ENCODE measurements at places on chromosomes 3 and 15.

DNA sequence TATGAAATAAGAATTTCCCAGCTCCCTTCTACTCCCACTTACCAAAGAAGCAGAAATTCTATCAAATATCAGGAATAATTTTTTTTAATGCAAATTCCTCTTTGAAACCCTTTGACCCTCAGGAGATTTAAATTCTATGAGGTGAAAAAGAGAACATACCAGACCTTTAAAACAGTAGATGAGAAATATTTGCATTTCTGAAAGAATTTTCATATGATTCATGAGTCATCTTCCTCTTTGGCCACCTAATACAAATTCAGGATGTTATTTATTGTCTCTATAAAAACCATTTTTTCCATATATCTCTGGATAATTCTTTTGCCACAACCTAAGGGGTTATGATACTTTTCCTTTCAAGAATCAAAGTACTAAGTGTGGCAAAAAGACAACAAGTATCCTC is 67.3 kb upstream of the ST3GAL6 start:
- no peak for DNase-seq

GRCh38 chr15:57297163-57297593 is 79.1 kb upstream of the CGNL1 start:
- no peak for DNase-seq

- no peak for DNase-seq
These were observed 188.3 kb upstream of the CTDSPL start for GRCh38 chr3:37673401-37673800.

GRCh38 chr3:167718582-167718981 is 16.1 kb downstream of the PDCD10 start:
- DNase-seq: no peak

- DNase-seq: no peak
These were observed 11.2 kb downstream of the C3orf52 start for GRCh38 chr3:112097378-112097777.

DNA sequence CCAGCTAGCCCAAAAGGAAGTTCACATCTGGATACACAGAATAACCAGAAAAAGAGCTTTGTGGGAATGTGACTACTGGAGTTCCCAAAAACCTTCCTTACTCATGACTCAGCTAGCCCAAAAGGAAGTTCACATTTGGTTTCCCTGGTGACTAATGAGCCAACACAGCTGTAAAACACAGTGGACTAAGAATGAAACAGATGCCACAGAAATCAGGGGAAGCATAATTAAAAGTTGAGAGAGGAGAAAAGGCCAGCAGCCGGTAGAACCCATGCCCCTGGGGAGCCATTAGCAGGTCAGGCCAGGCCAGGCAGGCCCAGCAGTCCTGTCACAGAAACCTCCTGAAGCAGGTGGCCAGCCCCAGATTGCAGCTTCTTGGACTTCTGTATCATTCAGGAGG is 130.3 kb downstream of the GHSR start:
- DNase-seq: no peak

- DNase-seq: no peak
These were observed 2.8 kb downstream of the NUP210 start for GRCh38 chr3:13417166-13417947.

- DNase-seq: no peak
These were observed 293.0 kb upstream of the ATP11B start for GRCh38 chr3:182500289-182500688.

GRCh38 chr3:72489901-72490300 is 358.3 kb downstream of the SHQ1 start:
- no peak for DNase-seq

GRCh38 chr3:102105193-102105592 is 255.9 kb downstream of the NFKBIZ start:
- no peak for DNase-seq

DNA sequence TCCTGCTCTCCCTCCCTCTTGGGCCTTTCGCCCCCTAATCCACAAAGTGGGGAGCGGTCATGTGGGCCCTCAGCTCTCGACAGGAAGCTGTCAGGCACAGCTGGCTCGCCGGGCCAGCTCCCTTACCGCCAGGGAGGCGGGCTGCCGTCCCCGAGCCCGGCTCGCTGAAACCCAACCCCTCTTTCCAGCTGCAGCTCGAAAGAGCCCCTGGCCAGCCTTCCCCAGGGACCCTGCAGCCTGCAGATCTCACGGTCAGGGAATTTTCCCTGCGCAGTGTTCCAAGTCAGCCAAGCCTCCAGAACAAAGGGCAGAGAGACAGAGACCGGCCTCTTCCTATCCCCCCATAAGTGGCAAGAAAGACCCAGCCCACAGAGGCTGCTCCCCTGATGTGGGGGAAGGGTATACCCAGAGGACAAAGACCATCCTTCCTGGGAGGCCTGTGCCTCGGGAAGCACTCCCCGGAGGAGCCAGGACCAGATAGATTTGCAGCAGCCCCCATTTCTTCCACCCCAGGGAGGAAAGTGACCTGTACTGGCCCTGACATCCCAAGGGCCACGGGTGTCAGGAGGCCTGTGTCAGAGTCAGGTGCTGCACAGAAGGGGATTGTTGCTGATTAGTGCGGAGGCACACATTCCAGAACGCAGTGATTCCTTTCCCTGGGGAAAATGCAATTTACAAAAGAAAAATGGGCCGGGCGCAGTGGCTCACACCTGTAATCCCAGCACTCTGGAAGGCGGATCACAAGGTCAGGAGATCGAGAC is 32.6 kb downstream of the MAGEF1 start:
- no peak for DNase-seq

DNA sequence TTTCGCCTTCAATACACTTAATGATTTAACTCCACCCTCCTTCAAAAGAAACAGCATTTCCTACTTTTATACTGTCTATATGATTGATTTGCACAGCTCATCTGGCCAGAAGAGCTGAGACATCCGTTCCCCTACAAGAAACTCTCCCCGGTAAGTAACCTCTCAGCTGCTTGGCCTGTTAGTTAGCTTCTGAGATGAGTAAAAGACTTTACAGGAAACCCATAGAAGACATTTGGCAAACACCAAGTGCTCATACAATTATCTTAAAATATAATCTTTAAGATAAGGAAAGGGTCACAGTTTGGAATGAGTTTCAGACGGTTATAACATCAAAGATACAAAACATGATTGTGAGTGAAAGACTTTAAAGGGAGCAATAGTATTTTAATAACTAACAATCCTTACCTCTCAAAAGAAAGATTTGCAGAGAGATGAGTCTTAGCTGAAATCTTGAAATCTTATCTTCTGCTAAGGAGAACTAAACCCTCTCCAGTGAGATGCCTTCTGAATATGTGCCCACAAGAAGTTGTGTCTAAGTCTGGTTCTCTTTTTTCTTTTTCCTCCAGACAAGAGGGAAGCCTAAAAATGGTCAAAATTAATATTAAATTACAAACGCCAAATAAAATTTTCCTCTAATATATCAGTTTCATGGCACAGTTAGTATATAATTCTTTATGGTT is at the start of gene CCR5:
Gene CCR5 (plus strand): TSS at position 108 of the 680 bp plus-strand sequence. CDS start 1,957 bp downstream, outside the sequence.
- no peak for DNase-seq

DNA sequence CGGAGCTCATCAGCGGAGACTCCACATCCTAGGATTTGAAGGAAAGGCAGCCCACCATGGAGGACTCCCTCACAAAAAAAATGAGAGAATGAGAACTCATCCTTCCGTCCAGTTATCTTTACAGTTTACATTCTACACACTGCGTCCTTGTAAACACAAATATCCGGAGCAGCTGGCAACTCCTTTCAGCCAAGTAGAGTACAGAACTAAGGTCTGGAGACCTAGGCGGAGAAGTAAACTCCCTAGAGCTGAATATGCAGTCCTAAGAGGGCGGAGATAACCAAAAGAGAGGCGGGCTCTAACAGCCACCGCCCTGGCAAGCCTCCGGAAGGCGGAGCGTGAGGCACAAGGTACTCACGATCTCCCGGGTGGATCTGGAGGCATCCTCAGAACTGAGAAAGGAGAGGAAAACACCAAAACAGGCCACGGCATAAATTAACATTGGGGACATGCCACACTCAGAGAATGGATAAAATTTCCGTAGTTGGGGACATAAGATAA is 924 bp upstream of the SIN3A start:
- peak; percentile 41 for DNase-seq

DNA sequence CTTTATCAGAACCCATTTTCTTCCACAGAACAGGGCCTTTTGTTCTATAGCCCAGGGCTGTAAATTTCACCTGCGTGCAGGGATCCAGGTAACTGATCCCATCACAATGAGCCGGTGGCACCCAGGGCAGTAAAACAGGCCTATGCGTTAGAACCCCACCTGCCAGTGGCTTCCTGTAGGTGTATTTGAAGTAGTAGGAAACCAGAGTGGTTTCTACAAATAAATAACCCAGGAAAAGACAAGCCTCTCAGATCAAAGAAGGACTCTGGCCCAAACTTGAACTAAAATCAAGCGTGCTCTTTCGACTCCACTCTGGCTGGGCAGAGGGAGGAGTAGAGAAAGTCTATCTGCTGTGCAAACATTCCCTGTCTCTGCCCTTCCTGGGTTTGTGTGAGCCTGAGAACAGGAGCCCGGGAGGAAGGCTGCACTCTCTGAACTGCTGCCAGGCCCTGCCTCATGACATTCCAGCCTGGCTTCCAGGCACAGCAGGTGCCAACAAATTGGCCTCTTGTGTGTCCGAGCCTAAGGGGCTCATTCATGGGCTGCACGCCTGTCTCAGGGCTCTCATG is 77.7 kb downstream of the CEMIP start:
- no peak for DNase-seq

- DNase-seq: no peak
These were observed 48.7 kb upstream of the IREB2 start for GRCh38 chr15:78389322-78389721.

DNA sequence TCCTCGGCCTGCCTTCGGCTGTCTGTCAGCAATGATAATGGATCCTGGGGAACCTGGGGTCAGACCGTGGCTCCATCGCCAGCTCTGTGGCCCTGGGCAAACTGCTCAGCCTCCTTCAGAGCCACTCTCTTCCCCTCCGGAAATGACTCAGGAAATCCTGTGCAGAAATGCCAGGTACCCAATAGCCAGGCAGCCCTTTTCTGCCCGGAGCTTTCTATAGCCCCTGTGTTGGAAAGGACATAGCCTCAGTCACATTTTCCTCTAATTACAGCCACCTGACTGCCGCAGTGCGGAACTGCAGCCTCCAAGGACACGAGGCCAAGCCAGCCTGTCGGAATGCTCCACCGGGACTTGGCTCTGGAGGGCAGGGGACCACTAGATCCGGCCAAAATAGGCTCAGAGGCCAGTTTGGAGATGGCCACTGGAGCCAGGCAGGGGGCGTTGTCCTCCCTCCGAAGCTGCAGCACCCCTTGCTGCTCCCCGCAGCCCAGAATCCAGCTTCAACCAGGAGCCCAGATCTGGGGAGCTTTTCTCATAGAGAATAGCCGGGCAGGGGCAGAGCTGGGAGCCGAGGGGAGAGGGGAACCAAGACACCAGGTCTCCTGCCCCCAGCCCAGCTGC is 11.6 kb upstream of the ZXDC start:
- DNase-seq: no peak

DNA sequence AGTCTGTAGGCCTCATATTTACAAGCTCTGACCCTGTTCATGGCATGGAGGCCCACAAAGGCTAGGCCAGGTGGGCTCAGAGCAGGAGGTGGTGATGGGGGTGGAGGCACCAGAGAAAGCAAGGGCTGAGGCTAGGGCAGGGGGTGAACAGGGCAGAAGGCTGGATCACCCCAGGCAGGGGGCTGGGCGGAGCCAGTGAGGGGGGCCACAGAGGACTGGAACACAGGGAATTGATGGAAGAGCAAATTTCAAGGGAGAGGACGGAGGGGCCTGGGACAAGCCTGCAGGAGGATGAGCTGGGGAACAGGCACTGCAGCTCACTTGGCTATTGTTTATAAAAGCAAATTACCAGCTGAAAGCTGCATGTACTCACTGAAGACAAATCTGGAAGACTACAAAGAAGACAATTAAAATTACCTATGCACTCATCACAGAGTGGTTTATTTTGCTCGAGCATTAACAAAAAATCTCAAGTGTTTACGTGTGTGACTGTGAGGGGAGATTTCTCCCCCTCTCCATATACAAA is 11.0 kb downstream of the TNFAIP8L3 start:
- no peak for DNase-seq

GRCh38 chr3:58629629-58630028 is 36.9 kb downstream of the FAM3D start:
- no peak for DNase-seq

DNA sequence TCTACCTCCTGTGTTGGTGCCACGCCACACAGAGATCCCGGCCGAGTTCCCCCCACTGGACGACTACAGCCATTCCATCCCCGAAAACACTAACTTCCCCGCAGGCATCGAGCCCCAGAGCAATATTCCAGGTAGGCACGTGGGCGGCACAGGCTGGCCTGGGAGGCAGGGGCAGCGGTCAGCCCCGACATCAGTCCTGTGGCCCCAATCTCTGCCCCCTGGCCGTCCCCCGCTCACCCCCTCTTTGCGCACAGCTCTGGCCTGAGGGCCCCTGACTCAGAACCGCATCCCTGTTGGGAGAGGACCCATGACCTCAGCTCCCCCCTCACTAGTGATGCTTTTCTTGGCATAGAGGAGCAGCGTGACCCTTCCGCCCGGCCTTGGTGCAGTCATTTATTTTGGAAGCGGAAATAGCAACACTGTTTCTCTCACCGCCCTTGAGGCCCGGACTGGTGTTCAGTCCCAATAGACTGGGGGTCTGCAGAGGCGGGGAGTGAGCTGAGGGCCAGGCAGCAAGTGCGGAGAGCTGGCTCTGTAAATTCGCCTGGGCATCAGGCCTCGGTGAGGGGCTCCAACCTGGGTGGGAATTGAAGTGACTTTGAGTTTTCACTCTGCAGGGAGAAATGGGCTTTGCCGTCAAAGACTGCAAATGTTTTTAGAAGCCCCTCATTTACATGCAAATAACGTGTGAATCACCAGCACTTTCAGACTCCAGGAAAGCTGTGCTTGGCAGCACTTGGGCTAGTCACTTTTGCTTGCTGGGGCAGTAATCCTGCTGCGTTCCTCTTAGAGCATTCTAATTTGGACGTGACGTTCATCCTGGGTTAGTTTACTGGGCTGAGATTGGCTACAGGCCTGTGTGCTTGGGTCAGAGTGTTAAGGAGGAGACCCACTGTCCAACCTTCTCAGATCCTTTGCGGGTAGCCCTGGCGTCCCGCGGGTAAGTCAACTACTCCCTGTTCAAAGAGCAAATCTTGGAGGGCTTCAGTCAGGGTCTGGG is 88.9 kb downstream of the AAGAB start:
- DNase-seq: no peak

- DNase-seq: no peak
These were observed 158.4 kb upstream of the CCDC54 start for GRCh38 chr3:107218864-107219269.

- DNase-seq: no peak
These were observed 277.3 kb upstream of the NR2F2 start for GRCh38 chr15:96053031-96053780.

DNA sequence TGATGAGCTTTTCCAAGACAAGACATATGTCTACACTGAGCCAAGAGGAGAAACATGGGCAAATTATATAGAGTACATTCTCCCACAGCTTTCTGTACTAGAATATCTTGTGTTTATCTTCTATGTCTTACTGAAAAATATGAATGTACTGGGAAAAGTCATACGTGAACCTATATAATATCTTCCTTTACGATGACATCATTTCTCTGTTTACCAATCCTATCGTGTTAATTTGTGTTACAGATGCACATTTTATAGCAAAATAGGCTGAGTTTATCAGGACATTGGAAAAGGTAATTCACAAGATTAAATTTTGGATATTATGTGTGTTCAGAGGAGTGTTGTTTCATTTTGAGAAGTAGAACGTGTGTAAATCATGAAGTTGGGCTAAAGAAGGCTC is 452.5 kb upstream of the THRB start:
- no peak for DNase-seq

Measured in stimulated activated CD8-positive, alpha-beta memory T cell treated with anti-CD3 and anti-CD28 coated beads, Interleukin-7, amount 100 ng/mL, for 24 hours (primary cell).